Breast epithelium (tissue), 4 donors: ENCODE measurements at places on chromosomes 6 and 20. TPM values are rescaled to one million over a fixed set of nuclear protein-coding genes. Genes with fewer than 3 reads are reported as not detected.
A peak's percentile ranks its signal among the peaks of the same experiment; 100 is the strongest.

The POPDC3 gene
- total RNA-seq, result not detected

The BMP6 gene
- 3.5 TPM for total RNA-seq

The TMC2 gene
- 0.15 TPM for total RNA-seq

The TMEM170B gene
- 5.6 TPM for total RNA-seq

The TUBE1 gene
- total RNA-seq, result 27.7 TPM

The NKX2-2 gene
- total RNA-seq, result not detected

The SLPI gene
- total RNA-seq, result 248 TPM

The VWA7 gene
- total RNA-seq, result 1.6 TPM

The F13A1 gene
- total RNA-seq, result 53.3 TPM

The KATNA1 gene
- total RNA-seq, result 24.9 TPM

DNA sequence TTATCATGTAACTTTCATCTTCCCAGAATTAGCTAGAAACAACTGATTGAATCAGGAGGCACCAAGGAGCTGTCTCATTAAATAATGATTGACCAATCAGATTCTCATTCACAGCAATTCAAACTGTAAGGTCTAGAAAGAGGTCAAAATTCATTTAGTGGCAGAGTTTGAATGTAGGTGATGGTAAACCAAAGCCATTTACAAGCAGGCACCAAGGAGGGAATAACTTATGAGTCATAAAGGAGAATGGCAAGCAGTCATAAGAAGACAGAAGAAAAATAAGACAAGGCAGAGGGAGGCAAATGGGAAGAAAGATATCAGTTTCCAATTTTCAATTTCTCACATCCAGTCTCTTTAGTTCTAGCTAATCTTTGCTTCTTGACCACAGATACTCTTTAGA lies 52.9 kb upstream of the DEFB112 start:
- no peak overlapping the region for H3K27ac ChIP-seq
- no peak overlapping the region for H3K4me3 ChIP-seq
- H3K4me1 ChIP-seq, result no peaks in the 10 kb centered on the region

GRCh38 chr6:144657691-144658090 lies 372.6 kb downstream of the UTRN start:
- H3K27me3 ChIP-seq, result no peaks in the 10 kb centered on the region
- no peak overlapping the region for H3K27ac ChIP-seq
- no peak overlapping the region for H3K4me3 ChIP-seq
- H3K4me1 ChIP-seq, result no peaks in the 10 kb centered on the region

DNA sequence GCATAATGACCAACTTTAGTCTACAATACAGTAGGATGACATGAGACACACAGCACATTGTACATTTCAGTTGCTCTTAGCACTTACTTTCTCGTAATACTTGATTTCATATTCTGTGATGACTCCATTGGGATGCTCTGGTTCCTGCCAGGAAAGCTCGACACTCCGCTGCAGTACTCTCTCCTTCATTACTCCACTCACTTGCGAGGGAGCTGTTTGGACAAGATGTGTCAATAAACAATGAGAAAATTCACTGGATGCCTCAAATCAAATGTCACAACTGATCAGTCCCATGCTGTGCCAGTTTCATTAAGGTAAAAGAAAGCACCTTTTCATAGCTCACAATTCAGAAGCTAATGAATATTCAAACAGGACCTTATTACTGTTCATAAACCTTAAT lies 147.1 kb downstream of the EPHA7 start:
- H3K4me1 ChIP-seq, result no peaks in the 10 kb centered on the region
- H3K27me3 ChIP-seq, result no peaks in the 10 kb centered on the region
- no peak overlapping the region for H3K27ac ChIP-seq
- no peak overlapping the region for H3K4me3 ChIP-seq

DNA sequence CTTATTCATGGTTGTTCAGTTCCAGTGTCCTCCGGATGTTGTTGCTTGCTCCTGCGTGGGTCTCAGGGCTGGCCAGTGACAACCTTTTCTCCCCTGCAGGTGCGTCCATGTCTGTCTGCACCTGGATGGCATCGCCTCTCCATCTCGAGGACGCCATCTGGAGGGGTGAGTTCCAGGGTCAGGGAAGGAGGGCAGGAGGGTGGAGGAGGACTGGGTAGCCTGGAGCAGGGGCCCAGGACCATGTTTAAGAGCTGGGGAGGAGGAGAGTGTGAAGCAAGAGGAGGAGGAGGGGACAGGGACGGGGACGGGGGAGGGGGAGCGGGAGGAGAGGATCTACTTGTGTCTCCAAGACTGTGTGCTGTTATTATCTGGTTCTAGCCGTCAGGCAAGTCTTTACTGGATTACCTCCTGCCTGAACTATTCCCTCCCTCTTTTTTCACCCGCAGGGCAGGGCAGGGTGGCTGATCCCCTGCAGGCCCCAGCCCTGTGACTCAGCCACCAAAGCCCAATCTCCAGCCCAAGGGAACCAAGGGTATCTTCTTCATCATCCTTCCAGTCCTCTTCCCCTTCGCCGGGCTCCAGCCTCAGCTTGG lies 32.2 kb upstream of the TULP1 start:
- no peaks in the 10 kb centered on the region for H3K4me1 ChIP-seq
- no peak overlapping the region for H3K4me3 ChIP-seq
- no peaks in the 10 kb centered on the region for H3K27me3 ChIP-seq
- no peak overlapping the region for H3K27ac ChIP-seq
- DNase-seq, result no peak

GRCh38 chr20:38216201-38216600 lies 44.3 kb downstream of the KIAA1755 start:
- DNase-seq, result no peak
- no peaks in the 10 kb centered on the region for H3K4me1 ChIP-seq
- no peaks in the 10 kb centered on the region for H3K36me3 ChIP-seq
- H3K4me3 ChIP-seq, result no peak overlapping the region

DNA sequence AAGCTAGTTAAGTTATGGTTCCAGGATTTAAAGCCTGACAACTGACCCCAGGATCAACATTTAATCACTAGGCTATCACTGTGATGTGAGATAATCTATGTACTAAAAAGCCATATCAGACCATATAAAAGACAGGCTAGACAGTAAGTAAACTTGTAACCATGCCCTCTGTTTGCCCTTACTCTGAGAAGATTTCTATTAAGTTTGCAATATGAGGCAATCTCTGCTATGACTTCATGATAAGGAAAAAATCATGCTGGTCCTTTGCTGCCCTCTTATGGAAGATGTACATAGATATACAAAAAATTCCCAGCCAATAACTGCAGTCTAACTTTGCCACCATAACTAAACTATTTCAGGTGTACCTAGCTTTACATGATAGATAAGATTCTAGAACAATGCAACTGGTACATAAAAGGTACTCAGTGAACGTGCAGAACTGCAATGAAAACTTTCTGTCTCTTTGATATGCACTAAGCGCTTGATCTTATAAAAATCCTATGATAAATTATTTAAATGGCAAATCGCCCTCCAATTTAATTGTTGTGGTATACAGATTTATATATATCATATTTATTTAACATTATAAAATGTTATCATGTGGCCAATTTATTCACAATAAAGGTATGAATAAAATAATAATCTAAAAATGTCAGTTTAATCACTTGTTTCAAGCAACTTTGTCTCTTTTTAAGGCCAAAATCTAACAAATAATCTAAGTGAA lies 70.5 kb downstream of the FAM217A start:
- no peaks in the 10 kb centered on the region for H3K27me3 ChIP-seq
- H3K27ac ChIP-seq, result peak overlapping the region; percentile 62

DNA sequence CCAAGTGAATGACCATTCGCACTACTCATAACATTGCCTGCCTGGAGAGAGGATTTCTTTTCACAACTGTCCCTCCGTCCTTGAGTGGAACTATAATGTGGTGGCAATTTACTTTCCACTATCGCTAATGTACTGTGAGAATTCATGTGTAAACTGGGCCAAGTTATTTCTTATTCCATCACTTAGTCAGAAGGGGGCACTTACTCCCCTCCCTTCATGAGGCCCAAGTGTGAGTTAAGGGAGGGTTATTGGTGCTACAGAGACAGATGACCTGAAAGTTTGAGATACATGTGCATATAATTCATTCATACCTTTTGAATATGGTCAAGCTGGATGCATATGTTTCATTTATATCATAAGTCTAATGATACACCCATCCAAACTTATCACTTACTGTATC lies 65.2 kb upstream of the LOC128125822 start:
- H3K4me1 ChIP-seq, result no peaks in the 10 kb centered on the region
- no peaks in the 10 kb centered on the region for H3K36me3 ChIP-seq
- H3K27ac ChIP-seq, result no peak overlapping the region

DNA sequence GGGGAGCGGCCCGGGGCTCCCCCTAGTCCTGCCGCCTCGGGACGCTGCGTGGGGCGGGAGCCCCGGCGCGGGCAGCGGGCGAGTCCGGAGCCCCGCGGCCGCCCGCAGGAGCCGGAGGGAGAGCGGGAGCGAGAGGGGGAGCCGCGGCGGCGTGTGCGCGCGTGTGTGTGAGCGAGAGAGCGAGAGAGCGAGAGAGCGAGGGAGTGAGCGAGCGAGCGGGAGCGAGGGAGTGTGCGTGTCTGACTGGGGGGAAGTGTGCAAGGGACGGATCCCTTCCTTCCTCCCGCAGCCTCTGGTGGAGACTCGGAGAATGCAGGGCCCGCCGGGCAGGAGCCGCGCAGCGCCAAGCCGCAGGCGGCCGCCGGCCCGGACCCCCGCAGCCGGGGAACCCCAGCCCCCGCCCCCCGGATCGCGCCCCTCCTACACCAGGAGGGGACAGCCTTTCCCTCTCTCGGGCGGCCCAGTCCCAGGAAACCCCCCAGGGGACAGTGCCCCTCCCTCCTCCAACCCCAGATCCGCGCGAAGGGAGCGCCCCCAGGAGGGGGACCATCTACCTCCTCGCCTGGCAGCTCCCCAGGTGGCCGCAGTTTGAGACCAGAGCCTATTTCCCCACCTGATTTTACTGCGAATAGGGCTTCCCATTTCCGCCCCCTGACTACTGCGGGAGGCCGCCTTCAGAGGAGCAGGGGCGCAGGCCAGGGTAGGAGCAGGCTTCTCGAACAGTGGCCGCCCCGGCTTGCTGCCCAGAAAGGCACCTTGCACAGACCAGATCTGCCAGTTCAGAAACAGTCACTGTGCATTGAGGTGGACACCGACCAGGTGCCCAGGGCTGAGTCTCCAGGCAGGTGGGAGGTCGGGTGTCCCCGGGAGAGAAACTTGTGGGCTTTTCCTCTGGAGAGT lies at the start of gene CDH22:
TSS of gene CDH22 (minus strand) at position 241 of the 900 bp plus-strand sequence. CDS start 57,204 bp downstream, outside the sequence.
- H3K4me1 ChIP-seq, result peaks cover 13% of the 10 kb centered on the region
- peaks cover 82% of the 10 kb centered on the region for H3K27me3 ChIP-seq
- no peaks in the 10 kb centered on the region for H3K36me3 ChIP-seq
- H3K4me3 ChIP-seq, result peak within 1 kb of the TSS; percentile 70

GRCh38 chr6:107386340-107386739 lies 73.0 kb downstream of the PDSS2 start:
- H3K27ac ChIP-seq, result no peak overlapping the region
- no peaks in the 10 kb centered on the region for H3K36me3 ChIP-seq
- no peaks in the 10 kb centered on the region for H3K27me3 ChIP-seq
- no peak overlapping the region for H3K4me3 ChIP-seq
- no peak for DNase-seq

- no peak for DNase-seq
- H3K4me1 ChIP-seq, result no peaks in the 10 kb centered on the region
- no peaks in the 10 kb centered on the region for H3K36me3 ChIP-seq
- H3K4me3 ChIP-seq, result no peak overlapping the region
- no peak overlapping the region for H3K27ac ChIP-seq
Measured at GRCh38 chr20:48242623-48243022, 457.3 kb upstream of the SULF2 start.

GRCh38 chr20:36744243-36744642 lies 1.6 kb downstream of the NDRG3 start:
- H3K27me3 ChIP-seq, result no peaks in the 10 kb centered on the region
- H3K27ac ChIP-seq, result peak overlapping the region; percentile 10
- H3K4me3 ChIP-seq, result no peak overlapping the region
- peaks cover 5% of the 10 kb centered on the region for H3K4me1 ChIP-seq

GRCh38 chr6:56374841-56375369 lies 127.5 kb upstream of the COL21A1 start:
- H3K36me3 ChIP-seq, result no peaks in the 10 kb centered on the region
- no peak overlapping the region for H3K4me3 ChIP-seq
- H3K27me3 ChIP-seq, result no peaks in the 10 kb centered on the region
- H3K4me1 ChIP-seq, result peaks cover 8% of the 10 kb centered on the region
- no peak for DNase-seq

GRCh38 chr6:11552442-11552841 lies 14.9 kb downstream of the TMEM170B start:
- DNase-seq, result no peak

DNA sequence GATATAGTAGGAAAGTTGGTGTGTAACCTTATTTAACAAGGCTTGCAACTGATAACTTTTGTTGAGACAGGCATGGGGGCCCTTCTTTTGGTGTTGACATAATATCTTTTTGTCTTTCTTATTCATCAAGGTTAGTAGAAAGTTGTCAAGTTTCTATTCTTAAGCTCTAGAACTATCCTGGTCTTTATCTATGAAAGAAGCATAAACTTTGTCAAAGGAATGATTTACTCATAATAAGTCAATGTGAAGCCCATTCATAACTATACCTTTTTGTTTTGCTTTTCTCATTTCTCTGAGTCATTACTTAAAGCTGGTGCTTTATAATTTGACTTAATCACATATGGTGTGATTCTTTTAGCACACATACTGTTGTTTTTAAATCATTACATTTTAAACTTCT lies 312.4 kb downstream of the UTRN start:
- no peak for DNase-seq
- no peaks in the 10 kb centered on the region for H3K27me3 ChIP-seq
- no peak overlapping the region for H3K4me3 ChIP-seq
- H3K36me3 ChIP-seq, result no peaks in the 10 kb centered on the region
- no peak overlapping the region for H3K27ac ChIP-seq

GRCh38 chr6:5672581-5673011 lies 334.1 kb downstream of the NRN1 start:
- no peaks in the 10 kb centered on the region for H3K27me3 ChIP-seq
- DNase-seq, result no peak
- H3K36me3 ChIP-seq, result no peaks in the 10 kb centered on the region
- no peak overlapping the region for H3K27ac ChIP-seq
- no peak overlapping the region for H3K4me3 ChIP-seq

- H3K4me1 ChIP-seq, result no peaks in the 10 kb centered on the region
- DNase-seq, result no peak
- no peaks in the 10 kb centered on the region for H3K36me3 ChIP-seq
- H3K27ac ChIP-seq, result no peak overlapping the region
- no peak overlapping the region for H3K4me3 ChIP-seq
Measured at GRCh38 chr6:125149256-125150144, 4.1 kb upstream of the TPD52L1 start.

DNA sequence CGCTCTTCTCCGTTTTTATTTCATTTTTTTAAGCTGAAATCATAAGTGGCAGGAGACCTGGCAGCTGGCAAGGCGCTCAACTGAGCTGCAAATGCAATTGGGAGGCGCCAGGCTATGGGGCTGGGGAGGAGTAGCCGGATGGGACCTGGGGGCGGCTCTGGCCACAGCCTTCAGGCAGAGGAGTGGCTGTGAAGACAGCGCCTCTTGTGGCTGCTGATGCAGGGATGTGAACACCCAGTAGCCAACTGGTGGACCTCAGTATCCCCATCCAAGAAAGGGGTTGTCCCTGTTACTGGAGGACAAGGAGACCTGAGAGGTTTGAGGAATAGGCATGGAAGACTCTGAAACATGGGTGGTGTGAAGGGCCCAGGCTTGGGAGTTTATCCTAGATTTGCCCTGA lies 12.6 kb downstream of the KCNK17 start:
- H3K4me1 ChIP-seq, result no peaks in the 10 kb centered on the region
- H3K27ac ChIP-seq, result no peak overlapping the region
- H3K36me3 ChIP-seq, result no peaks in the 10 kb centered on the region
- no peaks in the 10 kb centered on the region for H3K27me3 ChIP-seq
- H3K4me3 ChIP-seq, result no peak overlapping the region
- no peak for DNase-seq
